ENCODE measurements at places on chromosomes 7 and 10.

DNA sequence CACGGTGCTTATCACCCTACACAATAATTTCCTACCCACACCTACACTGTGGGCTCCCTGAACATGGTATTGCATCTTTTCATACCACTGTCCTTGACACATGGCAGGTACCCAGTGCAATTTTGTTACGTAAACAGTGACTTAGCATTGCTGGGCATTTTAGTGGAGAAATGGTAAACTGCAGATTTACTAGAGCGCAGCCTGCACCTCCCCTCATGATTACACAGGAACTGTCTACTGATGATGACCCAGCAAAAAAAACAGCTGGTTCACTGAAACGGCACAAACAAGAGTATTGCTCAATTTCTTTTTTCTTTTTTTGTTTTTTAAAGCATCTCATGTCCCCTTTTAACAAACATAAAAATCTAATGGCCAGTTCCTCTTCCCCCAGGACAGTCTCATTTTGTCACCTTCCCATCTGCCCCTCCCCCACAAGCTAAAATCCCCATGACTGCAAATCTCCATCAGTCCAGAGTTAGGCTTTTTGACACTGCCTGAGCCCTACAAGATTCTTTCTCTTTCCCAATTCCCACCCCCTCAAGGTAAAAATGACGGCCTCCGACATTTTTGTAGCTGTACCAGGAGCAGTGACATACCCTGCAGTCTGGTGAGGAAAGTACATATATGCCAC lies 2.8 kb downstream of the ZNF746 start:
- DNase-seq, result no peak

DNA sequence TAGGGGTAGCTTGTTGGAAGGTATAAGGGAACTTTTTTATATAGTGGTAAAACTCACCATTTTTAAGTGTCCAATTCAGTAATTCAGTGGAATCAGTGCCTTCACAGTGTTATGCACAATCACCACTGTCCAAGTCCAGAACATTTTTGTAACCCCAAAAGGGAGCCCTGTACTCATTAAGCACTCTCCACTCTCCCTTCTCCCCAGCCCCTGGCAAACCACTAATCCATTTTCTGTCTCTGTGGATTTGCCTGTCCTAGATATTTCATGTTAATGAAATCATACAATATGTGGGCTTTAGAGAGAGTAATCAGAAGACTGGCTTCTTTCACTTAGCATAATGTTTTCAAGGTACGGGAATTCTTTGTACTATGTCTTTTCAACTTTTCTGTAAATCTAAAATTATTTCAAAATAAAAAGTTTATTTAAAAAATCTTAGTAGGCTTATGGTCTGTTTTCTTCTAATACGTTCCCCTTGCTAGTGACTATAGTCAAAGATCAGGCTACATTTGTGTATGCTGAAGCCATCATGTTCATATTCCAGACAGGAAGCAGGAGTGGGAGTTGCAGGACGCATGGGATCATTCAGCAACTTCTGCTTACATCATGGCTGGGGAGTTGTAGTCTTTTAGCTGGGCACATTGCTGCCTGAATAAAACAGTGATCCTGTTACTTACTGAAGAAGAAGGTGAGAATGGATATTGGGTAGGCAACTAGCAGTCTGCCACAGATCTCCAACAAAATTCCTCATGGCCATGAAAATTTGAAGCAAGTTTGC lies 35.4 kb upstream of the TAX1BP1 start:
- no peak for DNase-seq

- no peak for DNase-seq
These were observed 24.9 kb upstream of the JAZF1 start for GRCh38 chr7:28205506-28205905.

GRCh38 chr10:89471110-89471809 lies 56.9 kb downstream of the IFIT5 start:
- no peak for DNase-seq

DNA sequence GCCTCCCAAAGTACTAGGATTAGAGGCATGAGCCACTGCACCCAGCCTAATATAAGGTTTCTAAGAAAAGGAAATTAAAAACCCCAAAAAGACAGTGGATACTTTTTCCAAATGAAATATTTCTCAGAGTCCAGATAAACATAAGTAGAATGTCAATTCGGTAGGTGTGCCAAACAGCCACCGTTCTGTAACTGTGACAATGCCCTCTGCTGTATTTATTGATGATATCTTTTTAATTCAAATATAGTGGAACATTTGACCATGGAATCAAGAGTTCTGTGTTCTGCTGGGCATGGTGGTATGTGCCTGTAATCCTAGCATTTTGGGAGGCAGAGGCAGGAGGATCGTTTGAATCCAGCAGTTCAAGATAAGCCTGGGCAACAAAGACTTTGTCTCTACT lies 28.8 kb upstream of the ZRANB1 start:
- DNase-seq, result no peak

GRCh38 chr7:125516194-125516593 lies 586.6 kb upstream of the POT1 start:
- no peak for DNase-seq

DNA sequence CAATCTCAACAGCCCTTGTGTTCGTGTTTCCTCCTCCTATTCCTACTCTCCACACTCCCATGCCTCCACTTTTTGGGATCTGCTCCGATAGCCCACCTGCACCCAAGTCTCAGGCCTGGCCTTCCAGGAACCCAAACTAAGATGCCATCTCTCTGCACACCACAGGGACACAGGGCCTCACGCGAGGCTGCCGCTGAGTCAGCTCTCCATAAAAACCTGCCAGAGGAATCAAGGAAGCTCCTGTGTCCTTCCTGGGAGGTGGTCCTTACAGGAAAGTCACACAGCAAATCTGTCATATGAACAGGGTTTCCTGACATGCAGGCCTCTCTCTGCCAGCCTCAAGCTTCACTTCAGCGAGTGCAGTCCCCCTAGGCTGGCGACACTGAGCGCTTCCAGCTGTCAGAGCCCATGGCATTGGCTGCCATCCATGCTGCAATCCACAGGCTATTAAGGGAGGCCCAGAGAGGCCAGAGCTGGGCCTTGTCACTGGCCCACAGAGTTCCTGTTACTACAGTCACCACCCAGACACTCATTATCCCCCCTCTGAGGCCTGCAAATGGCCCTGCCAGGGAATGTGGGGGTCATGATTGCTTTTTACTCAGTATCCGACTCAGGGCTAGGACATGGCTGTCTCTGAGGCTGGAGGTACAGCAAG lies 151.4 kb downstream of the OAT start:
- DNase-seq, result no peak

GRCh38 chr10:125132344-125132743 lies 28.0 kb downstream of the CTBP2 start:
- DNase-seq, result no peak

DNA sequence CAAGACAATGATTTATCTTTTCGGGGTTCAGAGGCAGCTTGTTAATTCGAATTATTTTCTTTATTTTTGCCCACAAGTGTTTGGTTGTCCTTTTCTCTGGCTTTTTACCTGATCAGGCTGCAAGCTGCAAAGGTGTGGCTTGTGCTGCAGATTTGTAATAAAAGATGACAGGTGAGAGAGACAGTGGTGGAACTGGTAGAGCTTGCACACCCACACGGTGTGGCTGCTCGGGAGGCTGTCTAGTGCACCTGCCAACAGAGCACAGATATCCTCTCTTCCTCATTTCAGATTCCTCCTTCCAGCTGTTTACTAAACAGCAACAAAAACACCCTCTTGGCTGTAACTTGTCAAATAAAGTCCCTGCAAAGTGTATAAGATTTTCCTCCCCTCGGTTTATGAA lies 9.2 kb downstream of the GJD4 start:
- no peak for DNase-seq

DNA sequence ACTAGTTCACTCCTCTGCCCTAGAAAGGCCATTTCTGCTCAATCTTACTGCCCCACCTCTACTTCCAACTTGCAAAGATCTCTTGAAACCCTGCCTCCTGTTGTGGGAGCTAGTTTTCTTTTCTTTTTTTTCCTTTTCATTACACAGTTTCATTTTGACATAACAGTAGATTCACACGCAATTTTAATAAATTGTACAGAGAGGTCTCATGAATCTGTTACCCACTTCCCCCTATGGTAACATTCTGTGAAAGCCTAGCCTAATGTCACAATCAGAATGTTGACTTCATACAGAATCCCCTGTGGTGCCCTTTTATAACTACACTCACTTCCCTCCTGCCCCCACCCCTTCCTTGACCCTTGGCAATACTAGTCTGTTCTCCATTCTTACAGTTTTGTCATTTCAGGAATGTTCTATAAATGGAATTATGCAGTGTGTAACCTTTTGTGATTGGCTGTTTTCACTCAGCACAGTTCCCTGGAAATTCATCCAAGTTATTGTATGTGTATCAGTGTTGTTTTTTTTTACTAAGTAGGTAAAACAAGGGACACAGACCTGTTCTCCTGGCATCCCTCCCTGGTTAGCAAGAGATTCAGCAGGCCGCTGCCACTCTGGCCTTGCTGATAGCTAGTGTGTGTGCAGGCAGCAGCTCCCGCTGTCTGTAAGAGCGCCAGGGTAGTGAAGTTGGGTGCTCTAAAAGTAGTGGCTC lies 21.5 kb downstream of the CHST3 start:
- no peak for DNase-seq

GRCh38 chr10:132184816-132185593 lies 1.7 kb upstream of the DPYSL4 start:
- no peak for DNase-seq

GRCh38 chr10:62437696-62438095 lies 63.5 kb downstream of the ZNF365 start:
- no peak for DNase-seq

DNA sequence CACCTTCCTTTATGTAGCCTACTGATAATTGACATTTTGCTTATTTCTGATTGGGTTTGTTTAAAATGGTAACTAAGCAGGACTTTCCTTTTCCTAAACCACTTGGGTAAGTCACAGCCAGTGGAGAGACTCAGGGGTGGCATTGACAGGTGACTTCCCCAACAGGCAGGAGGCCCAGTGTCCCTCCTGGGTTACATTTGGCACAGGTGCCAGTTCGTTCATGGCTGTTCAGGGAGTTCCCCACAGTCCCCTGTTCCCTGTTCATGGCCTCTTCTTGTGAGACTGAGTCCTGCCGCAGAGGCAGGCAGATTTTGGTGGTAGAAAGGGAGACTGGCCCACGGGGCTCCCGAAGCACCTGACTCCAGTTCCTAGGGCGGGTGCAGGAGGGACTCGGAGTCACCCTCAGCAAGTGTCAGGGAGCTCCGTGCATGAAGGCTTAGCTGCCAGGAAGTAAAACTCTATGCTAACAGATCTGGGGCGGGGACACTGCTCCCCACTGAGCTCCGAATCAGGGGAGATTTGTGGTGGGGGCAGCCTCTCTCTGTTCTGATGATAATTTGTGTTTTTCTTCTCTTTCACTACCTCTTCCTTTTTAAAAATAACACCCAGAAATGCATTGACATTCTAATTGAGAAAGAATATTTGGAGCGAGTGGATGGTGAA lies 84.1 kb downstream of the EZH2 start:
- no peak for DNase-seq

GRCh38 chr7:4151524-4151923 lies 530.6 kb upstream of the FOXK1 start:
- DNase-seq, result no peak

DNA sequence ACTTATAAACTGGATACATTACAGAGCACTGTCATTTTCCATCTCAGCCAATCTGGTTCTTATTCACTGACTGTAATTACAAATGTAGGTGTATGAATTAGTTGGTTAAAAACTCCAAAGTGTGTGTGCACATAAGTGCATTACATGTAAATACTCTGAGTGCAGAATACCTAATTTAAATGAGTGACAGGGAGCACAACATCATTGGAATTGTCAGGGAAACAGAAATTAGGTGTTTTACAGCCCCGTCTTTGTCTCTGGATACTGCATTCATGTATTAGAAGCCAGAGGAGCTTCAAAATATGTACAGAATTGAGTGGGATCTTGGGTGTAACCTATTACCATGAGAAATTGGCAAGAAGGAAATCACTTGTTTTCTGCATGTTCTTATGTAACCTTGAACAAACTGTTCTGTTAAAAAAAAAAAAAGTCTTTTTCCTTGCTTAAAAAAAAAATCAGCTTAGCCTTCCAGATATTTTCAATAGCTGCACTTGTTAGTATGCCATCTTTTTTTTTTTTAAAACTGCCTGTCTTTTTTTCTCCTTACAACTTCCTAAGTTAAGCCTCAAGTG lies 31.1 kb downstream of the CELF2 start:
- no peak for DNase-seq

DNA sequence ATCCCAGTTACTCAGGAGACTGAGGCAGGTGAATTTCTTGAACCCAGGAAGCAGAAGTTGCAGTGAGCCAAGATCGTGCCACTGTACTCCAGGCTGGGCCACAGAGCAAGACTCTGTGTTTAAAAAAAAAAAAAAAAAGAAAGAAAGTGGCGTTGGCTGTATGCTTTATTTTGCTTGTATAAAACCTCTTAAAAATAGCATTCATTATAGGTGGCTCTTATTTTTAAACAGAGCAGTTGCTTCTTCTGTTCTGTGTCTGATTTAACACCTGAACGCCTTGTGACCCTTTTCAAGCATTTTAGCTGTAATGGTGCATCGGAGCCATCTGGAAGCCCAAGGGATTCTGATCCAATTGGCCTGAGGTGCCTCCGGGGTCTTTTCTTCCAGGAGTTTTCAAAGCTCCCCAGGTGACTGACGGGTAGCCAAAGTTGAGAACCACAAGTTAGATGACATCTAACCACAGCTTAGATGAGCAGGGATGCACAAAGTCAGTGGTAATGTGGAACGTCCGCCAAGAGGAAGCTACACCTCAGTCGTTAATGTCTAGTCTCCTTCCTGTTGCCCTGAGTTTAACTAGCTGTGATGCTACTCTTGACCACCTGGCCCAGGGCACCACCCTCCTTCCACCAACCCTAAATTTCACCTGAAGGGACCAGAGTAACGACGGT lies 274.6 kb upstream of the KLF6 start:
- DNase-seq, result no peak

DNA sequence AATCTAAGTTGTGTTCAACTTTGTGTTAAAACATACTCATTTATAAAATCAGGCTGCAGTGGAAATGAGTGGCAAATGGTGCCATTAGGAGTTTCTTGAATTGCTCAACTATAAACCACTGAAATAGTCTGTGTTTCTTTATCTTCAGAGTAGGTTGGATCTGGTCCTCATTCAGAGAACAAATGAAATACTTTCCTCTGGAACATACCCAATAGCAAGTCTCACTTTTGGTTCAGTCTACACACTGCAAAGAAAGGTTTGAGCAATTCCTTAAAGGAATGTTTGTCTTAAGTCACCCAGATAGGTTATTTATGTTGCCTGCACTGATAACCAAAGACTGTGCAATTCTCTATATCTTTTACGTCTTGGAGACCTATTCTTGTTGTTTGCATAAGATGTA lies 62.5 kb downstream of the ABCB4 start:
- DNase-seq, result no peak
